ENCODE measurements at places on chromosomes 11 and 22. TPM values are rescaled to one million over a fixed set of nuclear protein-coding genes. Genes with fewer than 3 reads are reported as not detected.

Gene TYMP
- 11.8 TPM for total RNA-seq

GRCh38 chr22:40036591-40037225 lies 42.0 kb downstream of the FAM83F start:
- peak; percentile 70 for DNase-seq

DNA sequence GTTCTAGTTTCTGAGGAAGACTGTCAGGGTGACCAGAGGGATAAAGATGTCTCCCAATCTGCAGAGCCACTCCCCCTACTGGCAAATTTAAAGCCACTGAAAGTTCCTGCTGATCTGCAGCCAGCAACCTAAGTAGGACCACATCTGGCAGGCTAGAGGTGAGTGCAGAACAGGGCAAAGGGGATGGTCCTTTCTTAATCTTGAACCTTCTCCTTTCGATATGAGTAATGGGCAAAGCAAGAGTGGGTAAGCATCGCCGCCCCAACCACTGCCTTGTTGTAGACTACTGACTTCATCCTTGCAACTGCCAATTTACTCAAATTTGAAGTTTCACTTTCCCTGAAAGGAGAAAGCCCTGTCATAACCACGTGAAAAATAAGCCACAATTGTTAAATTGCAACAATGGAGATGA lies 30.7 kb downstream of the SCUBE2 start:
- DNase-seq: no peak

DNA sequence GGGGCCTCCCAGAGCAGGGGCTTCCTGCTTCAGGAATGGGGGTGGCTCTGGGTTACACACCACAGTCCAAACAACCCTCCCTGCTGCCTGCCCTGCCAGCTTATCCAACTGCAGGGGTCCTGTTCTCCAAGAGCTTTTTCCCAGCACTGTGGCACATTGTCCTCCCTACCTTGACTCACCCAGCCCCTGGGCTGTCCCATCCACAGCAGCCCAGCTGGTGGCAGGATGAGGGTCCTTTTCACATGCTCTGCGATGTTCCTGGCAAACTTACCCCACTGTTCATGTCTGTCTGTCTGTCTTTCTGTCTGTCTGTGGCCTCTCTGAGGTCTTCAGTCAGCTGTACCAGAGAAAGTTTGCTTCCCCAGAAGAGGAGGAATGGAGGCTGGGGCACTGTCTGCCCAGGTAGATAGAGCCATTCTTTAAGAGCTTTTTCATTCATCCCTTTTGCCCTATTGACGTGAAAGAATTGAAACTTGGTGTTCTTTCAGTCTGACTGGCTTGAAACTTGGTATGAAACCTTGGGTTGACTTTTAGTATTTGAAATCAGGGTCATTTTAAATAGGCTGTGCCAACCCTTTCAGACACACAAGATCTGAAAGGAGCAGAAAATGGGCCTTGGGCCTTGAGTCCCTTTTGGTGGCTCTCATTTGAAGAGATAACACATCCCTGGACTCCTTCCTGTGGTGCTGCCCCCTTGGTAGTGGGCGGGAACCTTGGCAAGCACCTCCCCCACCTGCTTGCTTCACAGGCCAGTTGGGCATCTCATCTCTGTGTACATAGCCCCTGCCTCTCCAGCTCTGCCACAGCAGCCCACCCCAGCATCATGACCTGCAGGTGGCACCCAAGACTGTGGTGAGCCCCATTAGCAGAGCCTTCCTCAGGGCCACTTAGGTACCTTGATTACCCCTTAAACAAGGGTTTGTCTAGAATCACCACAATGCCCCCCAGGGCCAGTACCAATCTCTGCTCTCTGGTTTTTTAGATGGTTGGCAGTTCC lies 74.6 kb upstream of the SUSD2 start:
- no peak for DNase-seq

Gene MEI1
- total RNA-seq: not detected

- DNase-seq: no peak
Observed at GRCh38 chr22:25548866-25549464, 15.5 kb upstream of the GRK3 start.

DNA sequence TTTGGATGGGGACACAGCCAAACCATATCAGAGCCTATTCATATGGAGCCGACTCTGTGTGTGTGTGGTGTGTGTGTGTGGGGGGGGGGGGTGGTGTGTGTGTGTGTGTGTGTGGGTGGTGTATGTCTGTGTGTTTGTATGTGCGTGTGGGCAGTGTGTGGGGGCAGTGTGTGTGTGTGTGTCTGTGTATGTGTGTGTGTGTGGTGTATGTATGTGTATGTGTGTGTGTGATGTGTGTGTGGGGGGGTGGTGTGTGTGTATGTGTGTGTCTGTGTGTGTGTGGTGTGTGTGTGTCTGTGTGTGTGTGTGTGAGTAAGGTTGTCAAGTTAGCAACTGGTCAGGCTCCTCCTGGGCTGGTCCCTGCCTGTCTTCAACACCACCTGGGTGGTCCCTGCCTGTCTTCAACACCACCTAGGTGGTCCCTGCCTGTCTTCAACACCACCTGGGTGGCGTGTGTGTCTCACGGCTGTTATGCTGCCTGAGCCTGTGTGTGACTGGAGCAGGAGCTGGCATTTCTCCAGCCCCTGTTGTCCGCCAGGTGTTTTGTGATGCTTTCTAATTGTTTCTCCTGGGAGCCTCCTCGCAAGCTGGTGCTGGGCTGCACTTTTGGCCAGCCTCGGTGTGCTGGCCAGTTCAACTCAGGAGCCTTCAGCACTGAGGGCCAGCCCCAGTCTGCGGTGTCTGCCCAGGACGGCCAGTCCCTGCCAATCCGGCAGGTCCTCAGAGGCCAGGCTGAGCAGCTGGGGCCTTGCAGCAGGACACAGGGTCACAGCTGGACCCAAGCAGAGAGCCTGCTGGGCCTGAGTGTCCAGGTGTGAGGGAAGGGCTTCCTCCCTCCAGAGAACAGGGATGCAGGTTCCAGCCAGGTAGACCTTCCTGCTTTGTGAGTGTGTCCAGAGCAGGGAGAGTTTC lies 21.5 kb upstream of the PVALB start:
- no peak for DNase-seq

Gene CNTF
- total RNA-seq: 0.73 TPM

GRCh38 chr22:48607901-48608662 lies 1219.6 kb downstream of the BRD1 start:
- no peak for DNase-seq

Gene PGA4
- total RNA-seq: 0.83 TPM

- DNase-seq: no peak
Observed at GRCh38 chr11:128240546-128240945, 346.8 kb downstream of the ETS1 start.

Gene OR56A3
- total RNA-seq: not detected

DNA sequence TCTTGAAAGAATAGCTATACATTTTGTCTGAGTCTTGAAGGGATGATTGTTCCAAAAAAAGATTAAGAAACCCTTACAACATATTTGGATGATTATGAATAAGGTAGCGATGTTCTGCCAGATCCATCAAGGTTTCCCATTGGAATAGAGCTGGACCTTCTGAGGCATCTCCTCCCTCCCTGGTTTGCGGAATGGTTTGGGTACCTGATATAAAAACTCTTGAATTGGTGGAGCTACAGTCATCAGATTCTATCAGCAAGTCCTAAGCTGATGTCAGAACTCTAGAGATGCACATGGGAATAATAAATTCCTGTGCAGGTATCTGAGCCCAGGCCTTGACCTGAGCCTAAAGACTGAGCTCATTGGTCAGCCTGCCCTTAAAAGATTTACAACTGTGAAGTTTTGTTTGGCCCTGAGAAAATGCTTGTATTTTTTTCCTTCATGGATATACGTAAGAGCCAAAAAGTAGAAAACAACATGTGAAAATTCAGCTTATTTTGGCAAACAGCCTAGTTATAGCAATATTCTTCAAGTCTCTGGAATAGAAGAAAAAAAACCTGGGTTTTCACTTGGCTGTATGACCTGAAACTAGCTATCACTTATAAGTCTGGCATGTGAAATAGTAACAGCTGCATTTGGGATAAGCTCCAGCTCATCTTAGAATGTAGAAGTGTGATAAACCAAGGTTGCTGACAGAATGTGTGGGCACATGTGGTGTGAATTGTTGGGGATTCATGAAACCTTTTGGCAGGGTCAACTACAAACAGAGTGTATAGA lies 265.7 kb upstream of the CTSC start:
- DNase-seq: no peak

DNA sequence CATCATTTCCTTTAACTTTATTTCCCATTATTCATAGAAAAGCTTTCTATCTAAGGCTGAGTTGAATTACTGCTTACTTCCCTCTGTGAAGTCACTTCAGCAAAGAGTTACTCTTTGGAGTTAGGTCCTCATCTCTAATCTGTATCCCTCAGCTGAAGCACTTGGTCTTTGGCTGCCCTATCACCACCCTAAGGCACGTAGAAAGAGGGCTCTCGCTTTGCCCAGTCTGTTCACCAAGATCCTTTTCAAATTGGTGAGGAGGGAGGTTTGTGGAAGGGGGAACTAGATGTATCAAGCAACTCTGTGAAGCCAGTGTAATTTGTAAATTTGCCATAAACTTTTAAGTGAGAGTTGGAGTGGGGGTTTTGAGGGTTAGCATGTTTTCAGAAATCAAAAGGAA lies 43.4 kb downstream of the PAX6 start:
- no peak for DNase-seq

- DNase-seq: peak; percentile 30
Observed at GRCh38 chr22:46890819-46891218, 128.4 kb downstream of the TBC1D22A start.
